A375 (cell line): ENCODE measurements at places on chromosomes 12 and 14. TPM values are rescaled to one million over a fixed set of nuclear protein-coding genes. Genes with fewer than 3 reads are reported as not detected.

Gene CD163L1
- total RNA-seq, result 0.72 and 1.1 TPM in 2 replicates

Gene C14orf119
- 29.7 and 29.8 TPM in 2 replicates for total RNA-seq

Gene TOMM20L
- not detected in 2 replicates for total RNA-seq

Gene ST8SIA1
- 1.3 and 1.9 TPM in 2 replicates for total RNA-seq

Gene RPGRIP1
- not detected in 2 replicates for total RNA-seq

Gene NR4A1
- total RNA-seq, result 79.1 and 101 TPM in 2 replicates
